ENCODE measurements at places on chromosomes 1 and 21.

DNA sequence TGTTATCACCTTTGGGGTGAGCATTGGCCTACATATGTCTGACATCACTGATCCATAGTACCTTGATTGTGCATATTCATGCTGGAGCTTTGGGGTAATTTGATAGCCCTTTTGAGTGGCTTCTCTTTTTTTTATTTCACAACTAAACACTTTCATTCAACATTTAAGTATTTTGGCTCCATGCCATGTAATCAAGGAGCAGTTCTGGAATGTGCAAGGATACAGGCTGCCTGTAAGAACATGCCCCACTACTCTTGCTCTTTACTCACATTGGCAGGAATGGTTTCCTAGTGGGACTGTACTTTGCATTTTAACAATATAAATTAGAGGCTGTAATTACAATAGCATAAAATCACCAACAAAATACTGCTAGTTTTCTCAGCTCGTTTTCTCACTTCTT is 300.7 kb upstream of the SPAG17 start:
- DNase-seq = no peak

GRCh38 chr1:203823306-203823705 is 27.9 kb downstream of the ZBED6 start:
- no peak for DNase-seq

GRCh38 chr1:56387071-56387740 is 192.2 kb downstream of the PLPP3 start:
- DNase-seq = no peak

GRCh38 chr1:1206966-1207531 is 657 bp upstream of the TNFRSF18 start:
- DNase-seq = no peak

DNA sequence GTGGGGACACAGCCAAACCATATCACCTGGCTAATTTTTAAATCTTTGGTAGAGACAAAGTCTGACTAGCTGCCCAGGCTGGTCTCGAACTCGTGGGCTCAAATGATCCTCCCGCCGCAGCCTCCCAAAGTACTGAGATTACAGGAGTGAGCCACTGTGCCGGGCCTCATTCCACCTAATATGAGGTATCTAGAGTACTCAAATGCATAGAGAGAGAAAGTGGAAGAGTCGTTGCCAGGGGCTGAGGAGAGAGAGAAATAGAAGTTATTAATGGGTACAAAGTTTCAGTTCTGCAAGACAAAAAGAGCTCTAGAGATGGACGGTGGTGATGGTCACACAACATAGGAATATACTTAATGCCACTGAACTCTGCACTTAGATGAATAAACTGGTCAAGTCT is 119.6 kb downstream of the TOMM20 start:
- no peak for DNase-seq

DNA sequence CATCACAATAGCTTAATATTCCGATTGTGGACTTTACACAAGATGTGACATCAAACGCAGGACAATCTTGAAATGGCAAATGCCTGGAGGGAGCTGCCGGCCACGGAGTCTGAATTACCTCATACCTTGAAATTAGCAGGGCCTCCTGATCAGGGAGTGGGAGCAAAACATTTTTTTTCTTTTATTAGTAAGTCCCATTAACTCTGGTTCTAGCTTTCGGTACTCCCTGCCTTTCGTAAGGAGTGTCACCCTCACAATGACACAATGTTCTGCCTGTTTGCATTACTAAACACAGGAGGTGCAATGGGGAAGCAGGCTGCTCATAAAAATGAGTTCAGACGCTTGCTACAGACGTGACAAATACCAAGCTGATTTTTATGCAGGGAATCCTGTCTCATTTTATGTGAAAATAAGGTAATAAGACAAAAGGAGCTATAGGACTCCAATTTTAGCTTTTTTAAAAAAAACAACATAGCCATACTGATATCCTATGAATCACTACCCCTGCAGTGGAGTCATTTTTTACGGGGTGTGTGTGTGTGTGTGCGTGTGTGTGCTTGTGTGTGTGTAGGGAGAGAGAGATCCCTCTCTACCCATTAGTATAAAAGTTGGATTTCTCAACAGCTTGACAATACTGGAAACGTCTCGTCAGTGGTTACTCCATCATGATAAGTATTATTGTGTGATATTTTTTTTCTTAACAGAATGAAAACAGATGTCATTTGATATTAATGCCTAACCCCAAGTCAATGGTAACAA is 205.1 kb upstream of the RUNX1 start:
- DNase-seq = no peak

All from H1 (cell line).